A549 treated with DMSO at 1 μM for 4 hours (cell line): ENCODE measurements at places on chromosomes 2 and 18. TPM values are rescaled to one million over a fixed set of nuclear protein-coding genes. Genes with fewer than 3 reads are reported as not detected.

ARHGEF4 gene
- total RNA-seq, result 6.3 to 7.7 TPM (median 6.8 TPM) in 5 replicates

CD8A gene
- 0.19 to 0.45 TPM (median 0.30 TPM) in 5 replicates for total RNA-seq

HAAO gene
- 0.07 to 0.18 TPM in 2 of 5 replicates, not detected in the others for total RNA-seq

EXOC6B gene
- total RNA-seq, result 6.7 to 9.7 TPM (median 8.8 TPM) in 5 replicates

GPBAR1 gene
- total RNA-seq, result 0.07 to 0.23 TPM (median 0.15 TPM) in 5 replicates

CGREF1 gene
- 7.0 to 8.3 TPM (median 7.9 TPM) in 5 replicates for total RNA-seq

CREG2 gene
- total RNA-seq, result 3.5 to 10.0 TPM (median 8.7 TPM) in 5 replicates

POTEC gene
- total RNA-seq, result not detected in 5 replicates

SERPINB12 gene
- total RNA-seq, result not detected in 5 replicates

KCNG2 gene
- not detected in 5 replicates for total RNA-seq
